ENCODE measurements at places on chromosomes 3 and 15.

DNA sequence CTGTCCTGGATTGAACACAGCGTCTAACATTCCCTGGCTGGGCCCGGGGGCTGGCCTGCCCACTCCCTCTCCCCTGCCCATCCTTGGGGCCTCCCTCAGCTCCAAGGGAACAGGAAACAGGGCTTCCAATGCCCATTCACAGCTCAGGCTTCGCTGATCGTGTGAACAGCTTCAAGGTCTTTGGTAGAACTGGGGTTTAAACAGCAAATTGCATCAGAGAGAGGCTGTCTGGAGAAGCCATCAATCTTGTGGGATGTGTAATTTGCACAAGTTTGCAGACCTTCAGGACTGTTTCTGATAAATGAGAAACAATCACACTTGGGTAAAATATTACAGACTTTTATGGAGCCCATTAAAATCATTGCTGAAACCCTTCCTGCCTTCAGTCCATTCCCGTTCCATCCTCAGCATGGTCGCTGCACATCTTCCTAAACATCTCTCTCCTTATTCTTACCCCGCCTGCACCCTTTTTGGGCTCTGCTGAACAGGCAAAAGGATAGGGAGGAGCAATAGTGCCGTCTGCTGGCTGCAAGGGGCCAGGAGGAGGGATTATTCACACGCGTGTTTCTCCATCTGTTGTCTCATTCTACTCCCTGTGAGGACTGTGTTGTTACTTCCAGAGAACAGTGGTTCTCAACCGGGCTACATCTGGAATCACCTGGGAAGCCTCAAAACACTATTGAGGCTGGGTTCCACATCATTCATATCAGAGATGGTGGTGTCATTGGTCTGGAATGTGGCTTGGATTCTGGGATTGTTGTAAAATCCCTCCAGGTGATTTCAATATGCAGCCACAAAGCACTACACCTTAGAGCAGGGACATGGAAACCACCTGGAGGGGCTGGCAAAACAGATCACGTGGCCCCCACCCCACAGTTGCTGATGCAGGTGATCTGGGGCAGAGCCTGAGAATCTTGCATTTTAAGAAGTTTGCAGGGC lies 116.3 kb downstream of the CLSTN2 start:
- peak; percentile 82 for DNase-seq

- peak; percentile 73 for DNase-seq
These were observed 55.0 kb downstream of the GOLIM4 start for GRCh38 chr3:168040607-168041208.

- DNase-seq = no peak
These were observed 17.5 kb downstream of the LSG1 start for GRCh38 chr3:194654443-194654842.

DNA sequence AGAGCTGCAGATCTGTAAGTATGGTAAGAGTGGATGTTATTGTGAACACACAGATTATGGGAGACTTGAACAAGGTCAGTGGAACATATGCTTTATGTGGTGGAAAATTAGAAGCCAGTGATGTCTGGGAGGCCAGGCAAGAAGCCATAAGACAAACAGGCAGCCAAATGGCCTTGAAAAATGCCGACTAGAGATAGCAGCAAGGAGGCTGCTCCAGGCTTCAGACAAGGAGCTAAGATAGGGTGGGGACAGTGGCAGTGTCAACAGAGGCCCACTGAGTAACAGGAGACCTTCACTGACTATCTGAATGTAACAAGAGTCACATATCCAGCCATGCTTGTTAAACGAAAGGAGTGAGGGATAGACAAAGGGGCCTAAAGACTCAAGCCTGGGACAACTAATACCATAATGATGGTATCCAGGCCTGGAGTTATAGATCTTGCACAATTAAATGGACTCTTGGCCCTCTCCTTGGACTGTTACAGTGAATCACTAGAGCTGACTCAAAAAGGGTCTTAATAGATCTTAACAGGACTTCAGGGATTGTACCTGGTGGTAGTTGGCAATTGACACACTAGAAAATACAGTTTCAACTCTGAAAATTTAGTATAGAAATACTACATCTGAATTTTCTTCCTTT lies 50.6 kb downstream of the CFAP20DC start:
- no peak for DNase-seq

DNA sequence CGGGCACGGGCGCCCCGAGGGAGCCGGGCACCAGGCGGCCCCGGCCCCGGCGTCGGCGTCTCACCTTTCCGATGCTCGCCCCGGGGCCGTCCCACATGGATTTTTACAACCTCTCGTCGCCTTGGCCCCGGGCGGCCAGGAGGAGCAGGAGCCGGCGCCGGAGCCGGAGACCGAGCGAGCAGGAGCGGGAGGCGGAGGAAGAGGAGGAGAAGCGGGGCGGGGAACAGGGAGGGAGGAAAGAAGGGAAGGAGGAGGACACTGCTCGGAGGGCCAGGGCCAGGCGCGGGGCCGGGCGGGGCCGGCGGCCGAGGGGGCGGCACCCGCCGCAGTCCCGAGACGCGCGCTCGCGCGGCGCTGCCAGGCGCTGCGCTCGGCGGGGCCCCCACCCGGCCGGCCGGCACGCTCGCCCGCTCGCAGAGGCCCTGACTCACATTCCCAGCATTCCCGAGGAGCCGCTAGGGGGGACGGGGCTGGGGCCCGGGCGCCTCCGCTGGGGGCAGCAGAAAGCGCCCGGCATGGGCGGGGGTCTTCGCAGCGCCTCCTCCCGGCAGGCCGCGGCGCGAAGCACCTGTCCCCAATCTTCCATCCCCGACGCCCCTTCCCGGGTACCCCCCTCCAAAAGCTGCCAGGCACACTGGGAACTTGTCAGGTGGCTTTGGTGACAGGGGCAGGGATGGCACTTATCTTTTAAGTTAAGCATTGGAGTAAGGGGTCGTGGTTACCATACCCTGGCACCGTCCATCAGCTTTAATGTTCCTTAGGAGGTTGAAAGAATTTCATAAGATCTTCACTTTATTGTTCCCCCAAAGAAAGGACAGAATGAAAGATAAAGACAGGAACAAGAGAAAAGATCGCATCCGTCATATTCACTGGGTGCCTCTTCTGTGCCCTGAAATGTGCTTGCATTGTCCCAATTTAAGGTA lies at the start of gene ERC2:
Gene ERC2, minus strand, starts transcription at position 284 of the 923 bp plus-strand sequence.
- DNase-seq = peak; percentile 62
